ENCODE measurements at places on chromosomes 11 and 22.

GRCh38 chr11:110989428-110990133 lies 255.9 kb upstream of the POU2AF2 start:
- DNase-seq, result no peak

DNA sequence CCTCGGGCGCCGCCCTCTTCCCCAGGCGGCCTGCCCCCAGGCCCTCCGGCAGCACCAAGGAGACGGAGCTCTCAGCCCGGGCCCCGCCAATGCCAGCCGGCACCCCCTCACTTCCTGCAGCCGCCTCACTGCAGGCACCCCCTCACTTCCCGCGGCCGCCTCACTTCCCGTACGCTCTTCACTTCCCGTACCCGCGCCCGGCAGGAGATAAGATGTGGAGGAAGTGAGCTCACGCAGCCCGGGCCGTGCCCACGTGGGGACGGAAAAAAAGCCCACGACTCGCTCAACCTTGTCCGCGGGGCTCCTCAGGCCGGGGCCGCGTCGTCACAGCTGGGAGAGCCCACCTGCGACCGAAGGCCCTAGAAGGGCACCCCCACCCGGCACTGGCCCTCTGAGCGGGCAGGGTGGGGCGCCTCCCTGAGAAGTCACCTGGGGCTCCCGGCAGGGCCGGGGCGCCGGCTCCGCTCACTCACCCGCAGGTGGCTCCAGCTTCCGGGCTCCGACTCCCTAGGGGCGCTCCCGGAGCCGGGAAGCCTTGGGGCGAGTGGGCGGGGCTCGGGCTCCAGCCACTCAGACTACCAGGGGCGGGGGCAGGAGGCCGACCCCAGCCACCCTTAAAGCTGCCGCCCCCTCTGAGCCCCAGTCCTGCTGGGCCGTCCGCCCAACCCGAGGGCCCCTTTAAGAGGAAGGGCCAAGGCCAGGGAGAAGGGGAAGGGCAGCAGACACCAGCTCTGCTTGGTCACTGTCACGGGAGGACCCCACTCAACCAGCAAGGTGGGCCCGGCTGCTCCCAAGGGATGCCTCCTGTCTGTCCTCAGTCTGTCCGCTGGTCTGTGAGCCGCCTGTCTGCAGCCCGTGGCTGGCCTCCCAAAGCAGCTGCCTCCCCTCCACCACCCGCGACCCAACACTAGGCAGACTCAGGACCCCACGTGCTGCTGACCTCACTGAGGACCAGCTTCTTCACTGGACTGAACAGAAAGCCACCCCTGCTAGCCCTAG lies 31.4 kb downstream of the PISD start:
- peak; percentile 72 for DNase-seq

GRCh38 chr11:128687321-128687720 lies 6.6 kb upstream of the FLI1 start:
- no peak for DNase-seq

DNA sequence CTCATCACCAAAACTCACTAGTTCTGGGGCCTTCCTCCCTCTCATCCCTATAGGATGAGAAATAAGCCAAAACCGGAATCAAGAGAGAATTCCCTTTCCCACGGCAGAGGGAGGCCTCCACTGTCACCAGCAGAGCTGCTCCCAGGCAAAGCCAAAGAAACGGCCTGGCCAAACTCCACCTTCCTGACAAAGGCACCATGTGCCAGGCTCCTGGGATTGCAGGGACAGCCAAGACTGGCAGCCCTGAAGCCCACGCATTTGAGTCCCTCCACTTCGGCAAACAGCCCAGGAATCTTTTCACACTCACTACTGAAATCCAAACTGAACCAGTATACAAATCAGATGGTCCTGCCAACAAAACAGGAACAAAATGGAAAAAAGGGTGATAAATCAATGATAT lies 6.1 kb downstream of the SMCO4 start:
- no peak for DNase-seq

- no peak for DNase-seq
These were observed 561 bp downstream of the FXYD2 start for GRCh38 chr11:117823946-117824420.

- DNase-seq, result no peak
These were observed 67.9 kb downstream of the CYB5R2 start for GRCh38 chr11:7605186-7605943.

DNA sequence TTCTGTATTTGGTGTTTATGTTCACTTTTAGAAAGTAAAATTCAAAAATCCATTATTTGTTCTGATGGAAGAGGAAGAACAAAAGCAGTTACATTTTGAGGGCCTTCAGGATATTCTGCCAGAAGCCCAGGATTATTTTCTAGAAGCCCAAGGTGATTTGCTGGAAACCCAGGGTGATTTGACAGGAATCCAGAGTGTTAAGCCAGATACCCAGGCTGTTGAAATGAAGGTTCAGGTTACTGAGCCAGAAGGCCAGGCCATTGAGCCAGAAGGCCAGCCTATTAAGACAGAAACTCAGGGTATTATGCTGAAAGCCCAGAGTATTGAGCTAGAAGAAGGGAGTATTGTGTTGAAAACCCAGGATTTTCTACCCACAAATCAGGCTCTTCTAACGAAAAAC lies 33.1 kb downstream of the CCDC15 start:
- no peak for DNase-seq

DNA sequence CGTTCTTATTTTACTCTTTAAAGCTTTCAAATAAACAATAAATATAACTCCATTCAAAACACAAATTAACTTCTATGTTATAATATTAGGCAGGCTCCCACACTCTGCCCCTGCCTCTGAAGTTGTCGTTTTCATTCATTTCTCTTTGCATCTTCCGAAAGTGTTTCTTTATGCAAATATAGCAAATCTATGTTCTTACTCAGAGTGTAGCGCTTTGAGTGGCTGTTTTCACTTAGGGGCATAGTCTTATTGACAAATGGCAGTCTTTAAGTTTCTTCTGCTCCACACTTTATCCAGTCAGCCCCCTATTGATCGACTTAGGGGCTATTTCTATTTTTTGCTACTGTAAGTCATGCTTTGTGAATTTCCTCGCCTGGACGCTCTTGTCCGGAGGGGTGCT lies 45.3 kb upstream of the RTL6 start:
- DNase-seq, result no peak

- DNase-seq, result no peak
These were observed 37.5 kb upstream of the PHF21B start for GRCh38 chr22:45047260-45047659.

GRCh38 chr11:96942855-96943254 lies 553.0 kb downstream of the JRKL start:
- no peak for DNase-seq

GRCh38 chr11:7490535-7490934 lies 5.2 kb downstream of the OLFML1 start:
- DNase-seq, result no peak

GRCh38 chr11:39586036-39586435 lies 1873.4 kb downstream of the LRRC4C start:
- no peak for DNase-seq

GRCh38 chr11:106152824-106153223 lies 75.4 kb downstream of the AASDHPPT start:
- DNase-seq, result no peak

DNA sequence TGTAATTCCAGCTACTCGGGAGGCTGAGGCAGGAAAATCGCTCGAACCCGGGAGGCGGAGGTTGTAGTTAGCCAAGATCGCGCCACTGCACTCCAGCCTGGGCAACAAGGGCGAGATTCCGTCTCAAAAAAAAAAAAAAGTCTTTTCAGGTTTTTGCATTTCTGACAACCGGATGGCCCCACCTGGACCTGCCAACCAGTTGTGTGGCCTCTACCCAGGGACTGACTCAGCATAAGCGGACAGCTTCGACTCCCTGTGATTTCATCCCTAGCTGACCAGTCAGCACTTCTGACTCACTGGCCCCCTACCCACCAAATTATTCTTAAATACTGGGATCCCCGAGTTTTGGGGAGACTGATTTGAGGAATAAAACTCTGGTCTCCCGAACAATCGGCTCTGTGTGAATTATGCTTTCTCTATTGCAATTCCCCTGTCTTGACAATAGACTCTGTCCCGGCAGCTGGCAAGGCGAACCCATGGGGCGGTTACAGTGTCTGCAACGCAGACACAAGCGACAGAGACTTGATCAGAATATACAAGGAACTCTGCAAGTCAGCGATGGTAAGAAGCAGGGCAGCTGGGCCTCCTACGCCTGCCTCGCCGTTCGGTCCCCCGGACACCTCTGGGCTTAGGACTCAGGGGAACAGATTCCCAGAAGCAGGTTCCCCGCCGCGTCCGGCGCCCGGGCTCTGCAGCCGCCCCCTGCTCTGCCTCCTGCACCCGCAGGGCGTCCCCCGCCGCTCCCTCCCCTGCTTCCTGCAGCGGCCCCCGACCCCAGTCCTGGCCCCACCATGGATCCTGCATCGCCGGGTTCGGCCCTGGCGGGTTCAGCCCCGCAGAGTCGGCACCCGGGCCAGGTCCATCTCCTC lies 741 bp upstream of the TALDO1 start:
- no peak for DNase-seq

Measured in activated CD4-positive, CD25-positive, alpha-beta regulatory T cell treated with anti-CD3 and anti-CD28 coated beads, Interleukin-2, amount 50 U/mL, for 16 hours (primary cell).